ENCODE measurements at places on chromosomes 3 and 15. TPM values are rescaled to one million over a fixed set of nuclear protein-coding genes. Genes with fewer than 3 reads are reported as not detected.
A peak's percentile ranks its signal among the peaks of the same experiment; 100 is the strongest.

Gene ABHD6
- total RNA-seq, result 13.4 TPM

Gene RTP1
- not detected for total RNA-seq

Gene NT5DC2
- 28.6 TPM for total RNA-seq

Gene LRRFIP2
- total RNA-seq, result 65.9 TPM

Gene EPHA3
- 3.7 TPM for total RNA-seq

Gene SLC28A2
- total RNA-seq, result not detected

Gene CAPN3
- 15.4 TPM for total RNA-seq

Gene PARP15
- total RNA-seq, result 2.9 TPM

Gene SLC35G2
- total RNA-seq, result 6.0 TPM

Gene MAPKAPK3
- 30.4 TPM for total RNA-seq

- peaks cover 3% of the 10 kb centered on the region for H3K4me1 ChIP-seq
Observed at GRCh38 chr15:40511093-40511471, 40.3 kb downstream of the CHST14 start.

- DNase-seq, result no peak
- no peaks in the 10 kb centered on the region for H3K4me1 ChIP-seq
- H3K36me3 ChIP-seq, result no peaks in the 10 kb centered on the region
- no peak overlapping the region for H3K27ac ChIP-seq
- no peaks in the 10 kb centered on the region for H3K27me3 ChIP-seq
Observed at GRCh38 chr3:80542456-80542855, 774.7 kb upstream of the ROBO1 start.

DNA sequence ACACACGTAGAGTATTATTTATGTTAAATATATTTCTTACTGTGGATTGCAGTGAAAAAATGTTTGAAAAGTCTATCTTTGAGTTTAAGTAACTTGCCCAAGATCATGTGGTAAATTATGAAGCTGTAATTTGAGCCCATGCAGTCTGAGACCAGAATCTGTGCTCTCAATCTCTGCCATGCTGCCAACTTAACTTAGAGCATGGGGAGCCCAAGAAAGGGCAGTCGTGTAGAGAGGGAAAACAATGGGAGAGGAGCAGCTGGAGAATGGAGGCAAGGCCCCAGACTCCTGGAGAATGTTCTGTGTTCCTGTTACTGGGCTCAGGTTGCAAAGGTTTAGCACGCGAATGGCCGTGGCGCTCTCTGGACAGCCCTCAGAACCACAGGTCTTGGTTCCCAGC lies 311.6 kb upstream of the RASGRP1 start:
- H3K27me3 ChIP-seq, result no peaks in the 10 kb centered on the region
- DNase-seq, result no peak
- H3K4me1 ChIP-seq, result no peaks in the 10 kb centered on the region
- no peak overlapping the region for H3K4me3 ChIP-seq
- H3K27ac ChIP-seq, result no peak overlapping the region

DNA sequence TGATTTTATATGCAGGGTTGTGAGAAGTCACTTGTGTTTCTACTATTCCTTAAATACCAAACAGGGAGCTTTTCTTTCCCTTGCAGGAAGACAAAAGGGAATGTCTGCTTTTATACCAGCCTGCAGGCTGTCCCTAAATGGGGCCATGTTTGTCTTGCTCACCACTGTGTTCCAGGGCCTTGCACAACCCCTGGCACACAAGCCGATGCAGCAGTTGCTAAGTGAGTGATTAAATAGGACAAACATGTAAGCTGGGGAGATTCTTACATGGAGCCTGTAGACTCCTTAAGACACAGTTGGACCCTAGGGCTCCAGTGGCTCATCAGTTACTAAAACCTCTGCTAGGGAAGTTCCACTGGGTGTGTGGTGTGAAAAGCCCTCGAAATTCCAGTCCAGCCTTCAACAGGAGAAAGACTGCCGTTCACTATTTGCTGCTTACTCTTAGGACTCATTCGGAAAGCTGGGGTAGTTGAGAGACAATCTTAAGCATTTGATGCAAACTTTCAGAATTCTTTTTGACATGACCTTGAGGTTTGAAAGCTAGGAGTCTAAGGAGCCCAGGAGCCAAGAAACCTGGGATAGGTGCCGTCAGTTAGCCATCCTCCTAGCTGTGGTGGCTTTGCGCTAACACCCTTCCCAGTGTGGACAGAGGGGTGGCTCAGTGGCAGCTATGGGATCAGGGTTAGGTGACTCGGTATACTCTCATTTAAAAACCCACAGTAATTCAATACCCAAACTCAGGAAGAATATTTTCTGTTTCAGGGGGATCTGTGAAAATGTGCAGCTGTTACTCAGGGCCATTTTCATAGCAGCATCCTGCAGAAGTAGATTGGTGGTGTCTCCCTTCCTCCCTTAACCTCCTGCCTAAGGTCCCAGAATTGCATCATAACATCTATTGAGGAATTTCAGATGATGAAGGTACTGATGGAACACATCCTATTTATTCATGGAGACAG lies 39.1 kb downstream of the SYNM start:
- DNase-seq, result peak; percentile 92
- H3K36me3 ChIP-seq, result no peaks in the 10 kb centered on the region
- H3K4me3 ChIP-seq, result no peak overlapping the region
- H3K4me1 ChIP-seq, result no peaks in the 10 kb centered on the region

- no peak overlapping the region for H3K4me3 ChIP-seq
- H3K4me1 ChIP-seq, result no peaks in the 10 kb centered on the region
- no peaks in the 10 kb centered on the region for H3K36me3 ChIP-seq
- no peak overlapping the region for H3K27ac ChIP-seq
- no peak for DNase-seq
Observed at GRCh38 chr3:175486255-175486654, 627.1 kb downstream of the NAALADL2 start.

GRCh38 chr3:123723070-123723469 lies 138.2 kb upstream of the HACD2 start:
- no peaks in the 10 kb centered on the region for H3K4me1 ChIP-seq
- no peaks in the 10 kb centered on the region for H3K27me3 ChIP-seq
- no peak overlapping the region for H3K4me3 ChIP-seq

DNA sequence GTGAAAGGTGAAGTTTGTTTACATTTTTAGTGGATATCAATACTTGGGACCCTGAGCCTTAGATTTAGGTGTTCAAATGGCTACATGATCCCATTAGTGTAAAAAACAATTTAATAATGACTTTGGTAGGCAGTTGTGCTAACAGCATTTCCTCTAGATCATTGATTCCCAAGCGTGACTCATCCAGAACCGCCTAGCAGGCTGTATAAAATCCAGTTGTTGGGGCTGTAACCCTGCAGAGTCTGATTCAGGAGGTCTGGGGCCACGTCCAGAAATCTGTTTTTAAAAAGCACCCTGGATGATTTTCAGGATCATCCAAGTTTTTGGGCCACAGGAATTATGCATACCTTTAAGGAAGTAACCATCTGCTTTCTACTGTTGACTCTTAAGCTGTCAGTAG lies 156.4 kb downstream of the TP63 start:
- H3K36me3 ChIP-seq, result no peaks in the 10 kb centered on the region
- no peaks in the 10 kb centered on the region for H3K4me1 ChIP-seq
- no peaks in the 10 kb centered on the region for H3K27me3 ChIP-seq
- peak overlapping the region; percentile 49 for H3K27ac ChIP-seq
- H3K4me3 ChIP-seq, result no peak overlapping the region
- no peak for DNase-seq

- H3K27me3 ChIP-seq, result no peaks in the 10 kb centered on the region
- H3K27ac ChIP-seq, result no peak overlapping the region
- no peaks in the 10 kb centered on the region for H3K4me1 ChIP-seq
- H3K4me3 ChIP-seq, result no peak overlapping the region
Observed at GRCh38 chr15:87293031-87293430, 963.5 kb downstream of the NTRK3 start.

DNA sequence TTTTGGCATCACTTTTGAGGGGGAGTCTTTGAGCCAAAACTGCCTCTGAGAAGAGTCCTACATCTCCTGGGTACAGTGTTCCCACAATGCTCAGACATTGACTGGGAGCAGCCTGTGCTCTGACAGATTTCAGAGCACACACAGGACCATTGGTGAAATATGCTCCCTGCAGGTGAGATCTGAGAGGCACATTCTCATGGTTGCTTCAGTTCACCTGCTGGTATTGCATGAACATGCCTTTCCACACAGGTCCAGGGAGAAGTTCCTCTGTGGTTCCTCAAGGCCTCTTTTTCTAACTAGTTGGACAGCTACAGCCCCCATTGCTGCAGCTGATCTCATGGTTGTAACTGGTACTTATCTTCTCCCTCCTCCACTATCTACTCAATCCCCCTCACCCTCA lies 37.0 kb downstream of the FOXL2 start:
- H3K36me3 ChIP-seq, result no peaks in the 10 kb centered on the region
- no peaks in the 10 kb centered on the region for H3K4me1 ChIP-seq
- H3K4me3 ChIP-seq, result no peak overlapping the region
- H3K27ac ChIP-seq, result no peak overlapping the region

DNA sequence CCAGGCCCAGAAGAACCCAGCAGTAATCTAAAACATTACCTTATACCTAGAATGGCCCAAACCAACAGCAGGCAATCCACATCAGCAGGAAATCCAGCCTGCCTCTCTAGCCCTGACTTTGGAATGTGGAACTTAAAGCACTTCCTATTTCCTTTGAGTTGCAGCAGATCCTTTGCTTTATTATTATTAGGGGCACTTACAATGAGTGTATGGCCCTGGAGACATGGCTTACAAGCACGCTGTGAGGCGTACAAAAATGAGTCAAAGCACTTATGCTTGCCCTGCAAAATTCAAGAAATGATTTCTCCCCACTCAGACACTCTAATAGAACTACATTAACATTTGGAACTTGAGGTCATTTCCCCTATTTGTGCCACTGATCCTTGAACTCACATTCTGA lies 9.5 kb upstream of the KNSTRN start:
- DNase-seq, result no peak
- H3K36me3 ChIP-seq, result no peaks in the 10 kb centered on the region
- no peak overlapping the region for H3K27ac ChIP-seq
- H3K4me1 ChIP-seq, result no peaks in the 10 kb centered on the region
- no peak overlapping the region for H3K4me3 ChIP-seq

DNA sequence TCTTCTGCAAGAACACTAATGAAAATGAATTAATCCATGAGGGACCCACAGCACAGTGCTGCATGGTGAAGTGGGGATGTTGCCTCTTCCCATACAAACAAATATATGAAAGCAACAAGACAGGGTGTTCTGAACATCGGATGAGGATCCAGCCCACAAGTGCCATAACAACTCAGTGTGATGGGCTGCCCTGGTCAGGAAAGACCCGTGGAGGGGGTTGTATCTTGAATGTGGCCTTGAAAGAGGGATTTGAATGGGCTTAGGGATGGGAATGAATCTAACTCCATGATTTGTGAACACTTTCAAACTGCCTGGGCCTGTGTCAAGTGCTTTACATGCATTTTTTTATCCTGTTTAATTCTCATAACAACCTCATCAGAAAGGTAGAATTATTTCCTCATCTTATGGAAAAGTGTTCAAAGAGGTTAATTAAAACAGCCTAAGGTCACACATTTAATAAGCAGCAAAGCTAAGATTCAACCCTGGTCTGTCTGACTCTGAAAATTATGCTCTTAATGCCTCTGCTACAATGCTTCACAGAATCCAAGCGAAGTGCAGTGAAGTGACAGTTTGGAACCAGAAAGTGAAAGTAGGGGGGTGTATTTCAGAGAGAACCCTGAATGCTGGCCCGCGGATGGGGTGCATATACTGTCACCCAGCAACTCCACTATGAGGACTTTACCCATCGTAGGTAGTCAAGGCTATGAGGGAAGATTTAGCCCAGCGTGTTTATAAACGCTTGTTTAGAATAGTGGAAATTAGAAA lies 65.6 kb upstream of the HEG1 start:
- no peak overlapping the region for H3K27ac ChIP-seq
- H3K36me3 ChIP-seq, result no peaks in the 10 kb centered on the region
- no peaks in the 10 kb centered on the region for H3K27me3 ChIP-seq
- no peak for DNase-seq
- H3K4me3 ChIP-seq, result no peak overlapping the region
